ENCODE measurements at places on chromosomes 4 and X. TPM values are rescaled to one million over a fixed set of nuclear protein-coding genes. Genes with fewer than 3 reads are reported as not detected.

DNA sequence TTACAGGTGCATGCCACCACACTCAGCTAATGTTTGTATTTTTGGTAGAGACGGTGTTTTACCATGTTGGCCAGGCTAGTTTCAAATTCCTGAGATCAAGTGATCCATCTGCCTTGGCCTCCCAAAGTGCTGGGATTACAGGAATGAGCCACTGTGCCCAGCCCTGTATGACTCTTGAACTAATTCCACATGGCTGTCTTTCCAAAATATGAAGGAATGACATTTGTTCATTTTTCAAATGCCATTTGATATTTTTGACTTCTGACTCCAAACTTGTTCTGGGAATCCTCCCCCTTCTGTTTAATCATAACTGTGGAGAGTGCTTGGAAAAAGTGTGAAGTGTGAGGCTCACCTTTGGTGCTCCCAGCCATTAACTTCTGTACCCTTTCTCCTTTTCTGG, 119.2 kb downstream of the NHS start:
- no peak for DNase-seq

IRF2 gene
- total RNA-seq: 27.2 TPM

DNA sequence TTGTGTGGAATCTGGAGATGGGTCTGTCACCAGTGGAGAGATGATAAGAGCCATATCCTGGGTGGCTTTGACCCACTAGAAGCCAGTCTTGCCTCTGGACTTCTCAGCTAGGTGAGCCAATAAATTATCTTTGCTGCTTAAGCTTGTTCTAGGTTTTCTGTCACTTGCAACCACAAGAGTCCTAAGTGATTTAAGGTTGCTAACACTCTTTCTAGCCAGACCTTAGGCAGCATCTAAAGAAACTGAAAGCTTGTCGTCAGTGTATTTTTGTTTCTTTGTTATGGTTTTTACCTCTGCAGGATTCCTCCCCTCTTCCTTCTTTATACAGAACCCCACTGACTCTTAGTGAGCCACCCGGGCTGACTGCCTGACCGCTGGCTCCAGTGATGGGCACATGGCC, 37.1 kb upstream of the STIM2 start:
- DNase-seq: no peak

- no peak for DNase-seq
These were observed 342.8 kb downstream of the DMD start for GRCh38 chrX:32868524-32868895.

DNA sequence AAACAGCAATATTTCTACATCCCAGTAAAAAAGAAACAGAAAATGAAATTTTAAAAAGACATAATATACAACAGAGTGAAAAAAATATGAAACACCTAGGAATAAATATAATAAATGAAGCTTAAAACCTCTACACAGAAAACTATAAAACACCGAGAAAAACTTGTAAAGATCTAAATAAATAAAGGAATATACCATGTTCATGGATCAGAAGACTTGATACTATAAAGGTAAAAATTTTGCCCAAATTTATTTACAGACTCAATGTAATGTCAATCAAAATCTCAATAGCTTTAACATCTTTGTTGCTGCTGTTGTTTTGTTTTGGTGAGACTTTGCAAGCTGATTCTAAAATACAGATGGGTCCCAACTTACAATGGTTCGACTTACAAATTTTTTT, 5.7 kb downstream of the TBC1D9 start:
- no peak for DNase-seq

RAPGEF2 gene
- 43.8 TPM for total RNA-seq

ZNF711 gene
- 0.40 TPM for total RNA-seq

DNA sequence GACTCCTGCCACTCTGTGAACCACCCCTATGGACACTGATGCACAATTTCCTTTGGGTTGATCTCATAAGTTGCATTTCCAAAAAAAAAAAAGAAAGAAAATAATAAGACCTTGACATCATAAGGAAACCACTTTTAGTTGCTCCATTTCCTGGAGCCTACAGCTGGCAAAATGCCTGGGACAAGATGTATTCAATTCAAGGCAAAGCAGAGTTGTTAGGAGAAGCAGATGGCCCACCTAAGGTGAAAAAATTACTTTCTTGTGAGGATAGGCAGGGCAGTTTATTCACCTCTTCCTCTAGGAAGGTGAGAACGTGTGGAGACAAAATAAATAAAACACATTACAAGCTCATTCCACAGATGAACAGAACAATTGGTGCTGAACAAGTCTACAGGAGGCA, 14.1 kb upstream of the SCRG1 start:
- DNase-seq: no peak
